ENCODE measurements at places on chromosomes 3 and 15.

- DNase-seq: no peak
- no peak overlapping the region for H3K4me3 ChIP-seq
- H3K36me3 ChIP-seq: no peaks in the 10 kb centered on the region
- no peaks in the 10 kb centered on the region for H3K27me3 ChIP-seq
- no peak overlapping the region for H3K27ac ChIP-seq
- no peaks in the 10 kb centered on the region for H3K4me1 ChIP-seq
These were observed 771.7 kb downstream of the IGSF11 start for GRCh38 chr3:118262800-118263402.

- H3K27me3 ChIP-seq: no peaks in the 10 kb centered on the region
- H3K4me1 ChIP-seq: no peaks in the 10 kb centered on the region
- H3K36me3 ChIP-seq: no peaks in the 10 kb centered on the region
- H3K4me3 ChIP-seq: no peak overlapping the region
- DNase-seq: no peak
These were observed 26.6 kb downstream of the TMEM45A start for GRCh38 chr3:100518983-100519382.

- H3K36me3 ChIP-seq: peaks cover 7% of the 10 kb centered on the region
- no peak for DNase-seq
- no peaks in the 10 kb centered on the region for H3K27me3 ChIP-seq
- H3K4me3 ChIP-seq: no peak overlapping the region
These were observed 26.1 kb upstream of the BHLHE40 start for GRCh38 chr3:4953119-4953518.

- no peak overlapping the region for H3K27ac ChIP-seq
- no peaks in the 10 kb centered on the region for H3K36me3 ChIP-seq
- H3K27me3 ChIP-seq: no peaks in the 10 kb centered on the region
- H3K4me1 ChIP-seq: no peaks in the 10 kb centered on the region
- no peak for DNase-seq
- H3K4me3 ChIP-seq: no peak overlapping the region
These were observed 548.1 kb upstream of the AGTR1 start for GRCh38 chr3:148149556-148149955.

DNA sequence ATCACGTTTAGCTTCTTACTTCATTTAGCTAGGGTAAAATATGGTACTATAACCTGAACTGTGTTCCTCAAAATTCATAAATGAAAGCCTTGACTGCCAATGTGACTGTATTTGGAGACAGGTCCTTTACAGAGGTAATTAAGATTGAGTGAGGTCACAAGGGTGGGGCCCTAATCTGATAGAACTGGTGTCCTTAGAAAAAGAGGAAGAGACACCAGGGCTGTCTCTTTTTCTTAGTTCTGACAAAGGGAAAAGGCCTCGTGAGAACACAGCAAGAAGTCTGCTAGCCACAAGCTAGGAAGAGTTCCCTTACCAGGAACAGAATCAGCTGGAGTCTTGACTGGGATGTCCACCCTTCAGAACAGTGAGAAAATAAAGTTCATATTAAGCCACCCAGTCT, 162.7 kb downstream of the GMNC start:
- no peaks in the 10 kb centered on the region for H3K4me1 ChIP-seq
- H3K27me3 ChIP-seq: peaks cover 50% of the 10 kb centered on the region
- H3K36me3 ChIP-seq: no peaks in the 10 kb centered on the region
- H3K27ac ChIP-seq: no peak overlapping the region

GRCh38 chr3:17831366-17831765, 88.9 kb upstream of the TBC1D5 start:
- H3K27ac ChIP-seq: no peak overlapping the region
- no peak overlapping the region for H3K4me3 ChIP-seq
- H3K36me3 ChIP-seq: no peaks in the 10 kb centered on the region
- H3K27me3 ChIP-seq: peaks cover 7% of the 10 kb centered on the region
- no peak for DNase-seq
- H3K4me1 ChIP-seq: no peaks in the 10 kb centered on the region

DNA sequence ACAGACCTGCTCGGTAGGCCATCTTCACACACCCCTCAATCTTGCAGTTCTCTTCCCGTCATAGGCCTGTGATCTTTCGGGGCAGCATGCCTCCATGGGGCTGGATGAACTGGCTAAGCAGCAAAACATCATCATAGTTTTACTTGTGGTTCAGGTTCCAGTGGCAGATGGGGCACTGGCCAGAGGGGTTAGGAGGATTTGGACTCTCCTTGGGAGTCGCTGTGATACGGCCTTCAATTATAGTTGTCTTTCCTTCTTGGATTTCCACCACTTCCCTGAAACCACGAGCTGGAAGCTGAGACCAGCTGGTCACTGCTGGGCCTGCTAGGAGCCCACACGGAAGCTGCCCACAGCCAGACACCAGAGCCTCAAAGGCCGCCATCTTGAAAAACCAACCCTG, 15.7 kb downstream of the ZNF589 start:
- H3K36me3 ChIP-seq: peaks cover 40% of the 10 kb centered on the region
- H3K4me1 ChIP-seq: no peaks in the 10 kb centered on the region
- no peak for DNase-seq

Data from activated T-cell treated with anti-CD3 and anti-CD28 coated beads, Interleukin-2, amount 50 U/mL, for 72 hours (primary cell).